ENCODE measurements at places on chromosomes 2 and 18.

- no peak for DNase-seq
These were observed 66.7 kb downstream of the COPS8 start for GRCh38 chr2:237152361-237152760.

DNA sequence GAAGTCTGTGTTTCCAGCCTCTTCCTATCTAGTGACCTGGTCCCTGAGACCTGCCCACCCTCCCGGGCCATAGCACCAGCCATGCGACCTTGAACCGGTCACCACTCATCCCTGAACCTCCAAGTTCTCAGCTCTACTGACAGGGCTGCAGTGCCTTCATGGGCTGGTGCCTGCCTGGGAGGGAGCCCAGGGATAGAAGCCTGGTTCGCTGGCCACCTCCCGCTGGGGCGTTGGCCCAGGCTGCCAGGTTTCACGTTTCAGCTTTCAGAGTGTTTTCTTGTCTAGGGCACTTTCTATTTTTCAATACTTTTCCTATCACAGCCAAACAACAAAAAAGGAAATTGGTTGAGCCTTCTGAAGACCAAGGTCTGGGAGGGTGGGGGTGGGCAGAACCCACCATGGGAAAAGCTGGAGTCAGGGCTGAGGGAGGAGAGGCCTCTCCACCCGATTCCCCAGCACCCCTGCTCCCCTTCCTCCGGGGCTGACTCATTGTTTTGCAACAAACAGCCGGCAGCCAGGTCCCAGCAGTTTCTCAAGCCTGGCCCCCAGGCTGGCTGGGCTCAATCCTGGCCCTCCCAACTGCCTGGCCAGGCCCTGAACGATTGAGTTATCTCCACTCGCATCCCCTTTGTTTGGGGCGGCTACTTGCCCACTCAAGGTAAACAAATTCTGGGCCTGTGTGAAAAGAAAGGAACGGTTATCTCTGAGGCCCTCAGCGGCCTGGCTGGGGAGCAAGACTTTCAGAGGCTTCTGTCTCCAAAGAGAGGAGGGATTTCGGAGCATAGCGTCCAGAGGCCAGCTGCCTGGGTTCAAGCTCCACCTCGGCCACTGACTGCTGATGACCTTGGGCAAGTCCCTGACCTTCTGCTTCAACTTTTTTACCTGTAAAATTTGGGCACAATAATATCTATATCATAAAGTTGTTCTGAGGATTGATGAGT is 47.5 kb downstream of the ZFP36L2 start:
- no peak for DNase-seq

DNA sequence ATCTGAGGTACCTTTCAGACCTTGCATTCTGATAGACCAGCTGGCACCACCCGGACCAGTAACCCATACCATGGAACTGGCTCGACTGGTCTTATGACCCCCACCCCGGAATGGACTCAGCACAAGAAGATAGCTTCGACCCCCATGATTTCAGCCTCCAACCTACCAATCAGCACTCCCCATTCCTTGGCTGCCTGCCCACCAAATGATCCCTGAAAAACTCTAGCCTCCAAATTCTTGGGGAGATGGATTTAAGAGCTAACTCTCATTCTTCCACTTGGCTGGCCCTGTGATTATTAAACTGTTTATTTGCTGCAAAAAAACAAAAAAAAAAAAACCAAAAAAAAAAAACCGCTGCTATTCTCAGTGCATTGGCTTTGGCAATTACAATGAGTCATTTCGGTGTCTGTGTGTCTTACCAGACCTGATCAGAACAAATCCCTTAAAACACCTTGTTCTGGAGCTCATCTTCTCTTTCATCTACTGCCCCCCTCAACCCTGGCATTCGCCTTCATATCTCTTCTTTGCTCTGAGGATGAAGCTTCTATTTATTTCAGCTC is 60.1 kb upstream of the KIF5C start:
- no peak for DNase-seq

DNA sequence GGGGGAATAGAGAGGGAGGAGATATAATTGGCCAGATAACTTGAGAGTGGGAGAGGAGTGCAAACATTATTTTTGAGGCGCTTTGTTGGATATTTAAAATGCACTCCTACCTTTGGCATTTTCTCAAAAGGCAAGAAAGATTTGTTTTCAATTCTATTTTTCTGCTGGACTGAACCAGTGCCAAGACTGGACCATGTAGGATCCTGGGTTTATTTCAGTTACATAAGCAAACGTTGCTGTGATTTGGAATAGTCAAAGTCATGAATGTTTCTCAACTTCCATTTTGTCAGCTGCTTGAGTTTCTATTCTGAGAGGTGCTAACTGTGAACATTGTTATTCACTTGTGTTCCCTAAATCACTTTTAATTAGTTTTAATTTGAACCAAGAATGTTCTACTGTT is 8.9 kb upstream of the CHRNA1 start:
- no peak for DNase-seq

GRCh38 chr2:164766954-164767320 is 74.7 kb downstream of the COBLL1 start:
- DNase-seq, result no peak

DNA sequence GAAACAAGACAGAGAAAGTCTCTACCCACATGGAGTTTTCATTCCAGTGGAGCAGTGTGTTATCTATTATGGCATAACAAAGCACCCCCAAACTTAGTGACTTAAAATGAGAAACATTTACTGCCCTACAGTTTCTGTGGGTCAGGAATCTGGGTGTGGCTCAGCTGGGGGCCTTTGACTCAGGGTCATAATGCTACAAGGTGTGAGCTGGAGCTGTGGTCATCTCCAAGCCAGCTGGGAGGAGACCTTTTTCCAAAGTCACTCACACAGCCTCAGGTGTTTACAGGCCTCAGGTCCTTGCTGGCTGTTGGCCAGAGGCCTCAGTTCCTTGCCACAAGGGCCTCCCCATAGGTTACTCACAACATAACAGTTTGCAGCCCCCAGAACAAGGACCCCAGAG is 169.2 kb downstream of the ETAA1 start:
- DNase-seq, result no peak

DNA sequence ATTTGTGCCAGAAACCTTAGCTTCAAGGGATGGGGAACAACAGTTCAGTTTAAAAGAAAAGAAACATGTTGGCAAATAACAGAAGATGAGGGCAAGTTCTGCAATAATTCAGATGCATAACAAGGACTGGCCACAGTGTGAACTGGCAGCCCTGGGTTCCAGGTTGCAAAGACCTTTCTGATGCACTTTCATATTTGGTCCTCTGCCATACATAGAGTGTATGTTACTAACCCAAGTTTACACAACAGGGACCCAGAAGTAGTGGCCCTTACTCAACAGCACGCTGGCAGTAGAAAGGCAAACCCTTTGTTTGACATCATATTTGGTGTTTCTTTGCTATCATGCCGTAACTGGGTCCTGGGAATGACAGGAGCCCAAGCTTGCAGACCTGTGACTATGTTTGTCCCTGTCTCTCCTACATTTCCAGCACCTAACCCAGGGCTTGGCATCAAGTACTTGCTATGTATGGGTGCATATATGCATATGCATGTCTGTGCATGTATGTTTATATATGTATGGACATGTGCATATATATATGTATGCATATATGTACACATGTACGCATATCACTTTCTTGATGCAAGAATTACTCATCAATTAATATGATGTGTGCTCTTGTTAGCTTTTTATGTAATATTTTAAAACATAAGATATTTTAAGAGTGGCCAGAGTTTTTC is 94.3 kb downstream of the MBP start:
- DNase-seq, result no peak

DNA sequence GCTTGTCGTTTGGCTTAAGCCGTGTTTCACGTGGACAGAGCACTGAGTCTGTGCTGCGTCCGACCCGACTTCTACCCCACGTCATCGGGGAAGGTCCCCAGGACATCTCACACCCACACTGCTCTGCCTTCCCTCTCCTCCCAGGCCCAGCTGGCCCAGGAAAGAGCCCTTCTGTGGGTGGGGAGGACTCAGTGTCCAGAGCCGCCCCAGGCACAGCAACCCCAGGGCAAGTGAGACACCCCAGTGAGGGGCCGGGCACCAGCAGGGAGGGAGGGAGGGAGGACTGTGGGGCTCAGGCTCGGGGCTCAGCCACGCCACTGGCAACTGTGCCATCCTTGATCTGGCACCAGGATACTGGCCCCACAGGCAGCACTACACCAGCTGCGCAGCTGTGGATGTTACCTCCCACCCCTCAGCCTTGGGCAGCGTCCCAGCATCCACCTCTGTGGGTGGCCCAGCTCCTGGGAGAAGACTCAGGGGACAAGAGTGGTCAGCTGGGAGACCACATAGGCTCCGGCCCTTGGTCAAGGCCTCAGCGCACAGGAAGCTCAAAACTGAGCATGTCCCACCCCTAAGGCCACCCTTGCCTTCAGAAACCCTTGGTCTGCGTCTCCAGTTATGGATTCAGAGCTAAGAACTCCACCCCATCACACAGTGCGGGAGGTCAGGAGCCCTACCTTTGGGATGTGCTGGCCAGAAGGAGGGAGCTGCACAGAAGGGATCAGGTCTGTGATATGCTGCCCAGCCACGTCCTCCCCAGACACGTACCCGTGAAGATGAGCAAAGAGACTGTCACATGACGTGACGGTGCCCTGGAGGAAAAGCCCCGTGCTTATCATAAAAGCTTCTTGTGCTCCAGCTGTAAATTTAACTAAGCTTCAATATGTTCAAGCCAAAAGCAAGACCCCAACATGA is 11.7 kb downstream of the PASK start:
- DNase-seq, result no peak

DNA sequence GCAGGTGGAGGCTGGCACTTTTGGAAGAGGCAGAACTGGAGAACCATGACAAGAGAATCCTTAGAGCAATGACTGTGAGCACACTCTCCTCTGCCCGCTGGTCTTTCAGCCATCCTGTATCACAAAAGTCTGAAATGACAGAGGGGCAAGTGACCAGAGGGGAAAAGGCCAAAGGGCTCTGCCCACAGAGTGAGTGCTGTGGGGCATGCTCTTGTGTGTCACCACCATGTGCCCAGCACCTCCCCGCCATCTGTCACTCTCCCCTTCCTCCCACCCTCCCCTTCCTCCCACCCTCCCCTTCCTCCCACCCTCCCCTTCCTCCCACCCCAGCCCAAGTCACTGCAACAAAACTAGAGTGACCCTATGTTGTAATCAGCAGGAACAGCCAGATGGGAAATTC is 31.9 kb downstream of the DAW1 start:
- DNase-seq, result no peak

DNA sequence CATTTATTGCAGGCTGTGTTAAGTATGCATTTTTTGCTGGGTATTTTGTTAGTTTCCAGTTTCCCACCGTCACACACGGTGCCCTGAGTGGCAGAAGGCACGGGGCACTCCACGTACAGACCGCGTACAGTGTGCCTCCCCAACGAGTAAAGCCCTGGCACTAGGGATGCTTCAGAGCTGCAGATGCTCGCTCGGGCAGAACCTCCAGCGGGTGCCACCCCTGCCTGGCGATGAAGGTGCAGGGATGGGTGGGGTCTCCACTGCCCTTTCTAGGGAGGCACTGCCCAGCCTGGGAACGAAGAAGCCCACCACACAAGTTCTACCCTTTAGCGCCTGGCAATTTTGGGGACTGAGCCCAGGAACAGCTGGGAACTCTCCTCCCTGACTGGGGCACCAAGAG is 4.1 kb downstream of the GREB1 start:
- no peak for DNase-seq

DNA sequence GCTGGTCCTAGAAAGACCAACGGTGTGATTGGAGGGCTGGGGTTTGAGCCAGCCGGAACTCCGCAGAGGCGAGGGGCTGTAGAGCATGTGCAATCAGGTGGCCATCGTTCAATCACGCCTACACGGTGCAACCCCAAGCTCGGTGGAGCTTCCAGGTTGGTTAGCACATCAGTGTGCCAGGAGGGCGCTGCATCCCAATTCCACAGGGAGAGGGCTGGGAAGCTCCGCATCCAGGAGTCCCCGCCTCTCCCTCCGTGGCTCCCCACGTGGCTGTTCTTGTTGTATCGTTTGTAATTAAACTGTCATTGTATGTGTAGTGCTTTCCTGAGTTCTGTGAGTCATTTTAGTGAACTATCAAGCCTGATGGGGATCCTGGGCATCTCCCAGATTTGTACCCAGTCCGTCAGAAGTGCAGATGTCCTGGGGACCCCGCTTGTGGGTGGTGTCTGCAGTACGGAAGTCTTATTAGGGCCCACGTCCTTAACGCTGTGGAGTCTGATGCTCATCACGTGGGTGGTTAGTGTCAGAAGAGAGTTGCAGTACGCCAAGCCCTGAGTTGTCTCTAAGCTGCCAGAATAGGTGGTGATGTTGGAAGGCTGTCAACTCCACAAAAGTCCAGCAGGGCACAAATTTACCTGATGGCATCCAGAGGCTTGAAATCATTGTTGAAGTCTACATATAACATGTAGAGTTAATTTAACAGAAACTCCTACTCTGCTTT is 20.6 kb upstream of the AMMECR1L start:
- no peak for DNase-seq

DNA sequence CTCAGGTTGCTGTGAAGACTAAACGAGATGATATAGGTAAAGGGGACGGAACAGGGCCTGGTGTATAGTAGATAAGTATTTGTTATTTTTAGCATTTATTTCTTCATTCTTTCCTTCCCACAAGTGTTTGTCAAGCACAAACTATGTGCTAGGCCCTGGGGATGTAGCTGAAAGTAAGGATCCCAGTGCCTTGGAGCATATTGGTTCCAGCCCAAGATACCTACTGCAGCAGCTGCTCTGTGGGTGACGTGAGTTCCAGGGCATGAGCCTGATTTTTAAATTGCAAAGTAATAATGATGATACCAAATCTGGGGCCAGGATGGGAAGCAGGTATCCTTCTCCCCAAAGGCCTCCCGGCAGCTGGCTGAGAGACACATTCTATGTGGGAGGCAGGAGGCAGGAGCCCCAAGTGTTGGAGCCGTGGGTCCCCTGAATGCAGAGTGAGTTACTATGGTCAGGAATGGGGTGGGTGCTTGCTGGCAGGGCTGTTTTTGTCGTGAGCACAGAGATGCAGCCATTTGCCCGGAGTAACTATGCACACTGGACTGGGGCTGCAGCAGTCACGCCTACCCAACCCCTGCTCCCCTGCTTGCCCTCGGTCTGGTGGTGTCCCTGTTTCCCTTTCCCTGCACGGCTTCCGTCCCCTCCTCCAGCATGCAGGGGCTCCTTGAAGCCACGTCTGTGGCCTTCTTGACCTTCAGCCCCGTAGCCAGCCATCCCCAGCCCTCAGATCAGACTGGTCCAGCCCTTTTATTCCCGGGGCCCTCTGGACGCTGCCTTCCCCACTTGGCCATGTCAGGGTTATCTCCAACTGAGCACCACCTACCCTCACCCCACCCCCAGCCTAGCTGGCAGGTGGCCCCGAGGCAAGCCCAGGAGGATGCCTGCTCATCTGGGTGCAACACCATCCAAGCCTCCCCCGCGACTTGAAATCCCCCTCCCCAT is 52.4 kb downstream of the INHBB start:
- no peak for DNase-seq

DNA sequence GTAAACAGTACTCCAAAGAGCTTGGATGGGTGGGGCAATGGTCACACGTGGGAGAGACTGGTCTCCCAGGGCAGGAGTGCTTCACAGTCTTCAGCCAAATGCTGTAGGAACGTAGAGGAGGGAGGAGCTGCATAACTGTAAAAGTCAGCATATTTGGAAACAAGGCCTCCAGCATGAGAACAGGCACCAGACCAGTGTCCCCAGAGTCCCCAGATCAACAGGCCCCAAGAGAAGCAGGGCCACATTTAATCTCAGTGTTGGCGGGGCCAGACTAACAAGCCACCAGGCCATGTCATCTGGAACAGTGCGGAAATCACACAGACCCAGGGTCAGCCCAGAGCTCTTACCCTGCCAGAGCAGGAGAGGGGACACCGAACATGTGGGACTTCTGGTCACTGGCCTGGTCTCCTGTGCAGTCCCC is 63.2 kb downstream of the ADCY3 start:
- no peak for DNase-seq
